ENCODE measurements at places on chromosomes 1 and 21. TPM values are rescaled to one million over a fixed set of nuclear protein-coding genes. Genes with fewer than 3 reads are reported as not detected.

- no peak for DNase-seq
- H3K4me3 ChIP-seq = no peak overlapping the region
- no peaks in the 10 kb centered on the region for H3K36me3 ChIP-seq
- no peaks in the 10 kb centered on the region for H3K4me1 ChIP-seq
- no peak overlapping the region for H3K27ac ChIP-seq
Observed at GRCh38 chr1:173234899-173235298, 27.8 kb upstream of the TNFSF4 start.

DNA sequence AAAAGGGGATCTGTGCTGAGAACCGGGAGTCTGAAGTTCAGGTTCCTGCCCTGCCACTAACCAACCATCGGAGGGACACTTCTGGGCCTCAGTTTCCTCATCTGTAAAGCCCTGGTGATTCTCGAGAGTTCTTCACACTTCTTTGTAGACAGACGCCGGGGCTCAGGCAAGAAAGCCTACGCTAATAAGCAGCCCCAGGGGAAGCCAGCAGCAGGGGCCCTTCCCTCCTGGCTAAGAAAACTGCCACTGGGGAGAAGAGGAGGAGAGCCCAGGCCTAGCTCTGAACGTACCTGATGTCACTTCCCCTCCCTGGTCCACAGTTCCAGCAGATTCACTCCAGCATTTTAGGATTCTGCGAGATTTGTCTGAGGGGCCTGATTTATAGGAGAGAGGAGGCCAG lies 76.0 kb downstream of the CAMK2N1 start:
- H3K4me1 ChIP-seq = peaks cover 38% of the 10 kb centered on the region
- H3K27me3 ChIP-seq = peaks cover under 1% of the 10 kb centered on the region
- no peak for DNase-seq
- H3K4me3 ChIP-seq = no peak overlapping the region

OR2T35 gene
- total RNA-seq = not detected

DNA sequence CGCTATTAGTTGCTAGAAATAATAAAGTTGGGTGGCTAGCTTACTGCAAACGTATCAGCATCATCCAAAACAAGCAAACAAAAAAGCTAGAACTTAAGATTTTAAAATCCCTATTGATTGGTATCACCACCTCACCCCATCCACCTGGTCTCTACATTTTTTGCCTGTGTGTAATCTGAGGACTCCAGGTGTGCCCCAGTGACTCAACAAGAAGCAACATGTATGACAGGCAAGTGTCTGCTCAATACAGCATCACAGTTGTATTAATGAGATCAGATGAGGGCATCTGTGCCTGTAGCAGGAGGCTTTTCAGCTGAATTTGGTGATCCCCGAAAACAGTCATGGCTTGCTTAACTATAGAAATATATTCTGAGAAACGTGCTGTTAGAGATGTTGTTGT lies 14.6 kb upstream of the PAPPA2 start:
- no peaks in the 10 kb centered on the region for H3K27me3 ChIP-seq
- no peaks in the 10 kb centered on the region for H3K4me1 ChIP-seq

GRCh38 chr1:8426996-8427395 lies 109.1 kb downstream of the SLC45A1 start:
- H3K27ac ChIP-seq = no peak overlapping the region
- peaks cover 12% of the 10 kb centered on the region for H3K4me1 ChIP-seq
- no peak overlapping the region for H3K4me3 ChIP-seq
- H3K36me3 ChIP-seq = no peaks in the 10 kb centered on the region
- no peaks in the 10 kb centered on the region for H3K27me3 ChIP-seq

- no peak overlapping the region for H3K4me3 ChIP-seq
- no peaks in the 10 kb centered on the region for H3K36me3 ChIP-seq
- no peaks in the 10 kb centered on the region for H3K27me3 ChIP-seq
- H3K27ac ChIP-seq = peak overlapping the region; percentile 61
Observed at GRCh38 chr1:186474208-186474607, 13.3 kb upstream of the PDC start.

GRCh38 chr1:155254714-155255242 lies 505 bp downstream of the ENTREP3 start:
- peak; percentile 92 for DNase-seq
- peaks cover 34% of the 10 kb centered on the region for H3K36me3 ChIP-seq
- peak overlapping the region; percentile 88 for H3K4me3 ChIP-seq
- H3K27ac ChIP-seq = peak overlapping the region; percentile 45

KCNK1 gene
- total RNA-seq = 4.7 TPM

GRCh38 chr21:33828083-33828482 lies 87.5 kb downstream of the ATP5PO start:
- peaks cover 34% of the 10 kb centered on the region for H3K36me3 ChIP-seq
- no peak overlapping the region for H3K27ac ChIP-seq
- peaks cover 34% of the 10 kb centered on the region for H3K4me1 ChIP-seq
- H3K27me3 ChIP-seq = no peaks in the 10 kb centered on the region

All from osteoblast (primary cell).